HEK293T (cell line): ENCODE measurements at places on chromosomes 11 and 22.

GRCh38 chr11:115623021-115623451, 118.8 kb upstream of the CADM1 start:
- no peak for DNase-seq

DNA sequence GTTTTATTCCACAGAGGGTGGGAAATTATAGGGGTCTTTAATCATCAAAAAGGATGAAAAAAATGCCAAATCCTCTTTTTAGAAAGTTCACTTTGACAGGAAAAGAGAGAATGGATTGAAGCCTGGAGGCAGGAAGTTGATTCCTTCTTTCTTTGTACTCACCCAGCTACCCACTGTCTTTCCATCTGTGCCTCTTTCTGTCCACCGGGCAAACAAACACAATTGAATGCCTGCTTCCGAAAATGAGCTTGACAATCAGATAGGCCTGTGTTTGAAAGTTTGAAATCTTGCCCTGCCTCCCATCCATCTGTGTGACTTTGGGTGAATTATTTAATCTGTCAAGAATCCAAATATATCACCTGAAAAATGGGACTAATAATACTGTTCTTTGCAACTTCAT, 81.1 kb downstream of the SCN3B start:
- no peak for DNase-seq

- no peak for DNase-seq
Measured at GRCh38 chr22:20402960-20403778, 9.2 kb downstream of the ZNF74 start.

DNA sequence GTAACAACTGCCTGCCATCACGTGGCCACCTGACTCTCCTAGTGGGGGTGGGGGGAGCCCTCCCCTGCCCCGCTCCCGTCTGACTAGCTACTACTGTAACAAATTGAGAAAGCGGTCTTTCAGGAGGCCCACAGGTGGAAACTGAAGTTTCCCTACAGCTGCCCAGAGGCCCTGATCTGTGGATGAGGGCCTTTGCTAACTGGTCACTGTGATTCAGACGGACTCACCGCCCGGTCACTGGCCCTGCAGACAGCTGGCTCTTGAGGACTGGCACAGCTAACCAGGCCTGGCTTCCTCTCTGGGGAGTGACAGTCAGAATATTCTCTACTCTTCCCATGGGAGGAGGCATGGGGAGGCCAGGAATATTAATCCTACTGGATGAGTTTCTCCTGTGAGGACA, 116.8 kb downstream of the ARHGAP8 start:
- no peak for DNase-seq

GRCh38 chr11:20421946-20422345, 34.4 kb downstream of the PRMT3 start:
- no peak for DNase-seq

- DNase-seq, result no peak
Measured at GRCh38 chr22:28604966-28605761, 74.5 kb downstream of the TTC28 start.
